ENCODE measurements at places on chromosomes 12 and 14. TPM values are rescaled to one million over a fixed set of nuclear protein-coding genes. Genes with fewer than 3 reads are reported as not detected.
A peak's percentile ranks its signal among the peaks of the same experiment; 100 is the strongest.

The CPNE6 gene
- total RNA-seq, result not detected

The HELB gene
- total RNA-seq, result 1.1 TPM

GRCh38 chr14:69050240-69051184 is 71.4 kb upstream of the ACTN1 start:
- DNase-seq, result no peak
- H3K36me3 ChIP-seq, result peaks cover 25% of the 10 kb centered on the region
- H3K4me1 ChIP-seq, result peaks cover 53% of the 10 kb centered on the region
- peak overlapping the region; percentile 76 for H3K27ac ChIP-seq
- H3K4me3 ChIP-seq, result no peak overlapping the region
- no peaks in the 10 kb centered on the region for H3K27me3 ChIP-seq

DNA sequence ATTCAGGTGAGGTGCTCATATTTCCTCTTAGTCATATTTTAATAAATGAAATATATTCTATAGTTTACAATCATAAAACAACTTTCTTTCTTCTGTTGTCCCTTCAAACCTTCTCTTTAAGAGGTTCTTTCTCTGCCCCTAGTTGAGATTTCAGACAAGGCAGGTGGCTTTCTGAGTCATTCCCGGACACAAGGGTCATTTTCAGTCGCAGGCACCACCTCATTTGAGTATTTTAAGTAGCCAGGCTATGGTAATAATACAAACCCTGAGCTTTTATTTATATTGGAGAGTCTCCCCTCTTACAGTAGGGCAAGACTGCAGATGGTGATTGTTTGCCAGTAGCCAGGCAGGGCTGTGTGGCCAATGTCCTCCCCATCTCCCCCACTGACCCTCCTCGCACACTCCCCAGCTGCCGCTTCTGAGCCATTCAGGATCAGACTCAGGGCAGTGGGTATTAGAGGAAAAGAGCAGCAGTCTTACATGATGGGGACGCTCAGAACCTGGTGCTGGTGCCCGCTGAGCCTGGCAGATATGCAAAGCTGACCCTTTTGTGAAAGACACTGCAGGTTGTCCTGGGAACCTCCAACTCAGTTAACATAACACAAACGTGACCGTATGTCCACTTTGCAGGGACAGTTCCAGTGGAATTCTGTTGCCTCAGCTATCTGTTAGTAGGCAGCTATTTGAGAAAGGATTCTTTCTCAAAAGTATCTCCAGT is 101.1 kb upstream of the BCL2L14 start:
- no peaks in the 10 kb centered on the region for H3K27me3 ChIP-seq
- H3K4me1 ChIP-seq, result no peaks in the 10 kb centered on the region
- no peaks in the 10 kb centered on the region for H3K36me3 ChIP-seq
- no peak overlapping the region for H3K4me3 ChIP-seq
- DNase-seq, result no peak
- H3K27ac ChIP-seq, result no peak overlapping the region

GRCh38 chr12:124018539-124018938 is 45.5 kb downstream of the ZNF664 start:
- no peaks in the 10 kb centered on the region for H3K27me3 ChIP-seq
- no peaks in the 10 kb centered on the region for H3K36me3 ChIP-seq
- no peak overlapping the region for H3K27ac ChIP-seq
- peaks cover 3% of the 10 kb centered on the region for H3K4me1 ChIP-seq

- H3K27me3 ChIP-seq, result no peaks in the 10 kb centered on the region
- H3K4me1 ChIP-seq, result peaks cover 4% of the 10 kb centered on the region
- DNase-seq, result no peak
- H3K27ac ChIP-seq, result no peak overlapping the region
- no peak overlapping the region for H3K4me3 ChIP-seq
- no peaks in the 10 kb centered on the region for H3K36me3 ChIP-seq
Observed at GRCh38 chr14:51335961-51336723, 96.1 kb downstream of the TMX1 start.

DNA sequence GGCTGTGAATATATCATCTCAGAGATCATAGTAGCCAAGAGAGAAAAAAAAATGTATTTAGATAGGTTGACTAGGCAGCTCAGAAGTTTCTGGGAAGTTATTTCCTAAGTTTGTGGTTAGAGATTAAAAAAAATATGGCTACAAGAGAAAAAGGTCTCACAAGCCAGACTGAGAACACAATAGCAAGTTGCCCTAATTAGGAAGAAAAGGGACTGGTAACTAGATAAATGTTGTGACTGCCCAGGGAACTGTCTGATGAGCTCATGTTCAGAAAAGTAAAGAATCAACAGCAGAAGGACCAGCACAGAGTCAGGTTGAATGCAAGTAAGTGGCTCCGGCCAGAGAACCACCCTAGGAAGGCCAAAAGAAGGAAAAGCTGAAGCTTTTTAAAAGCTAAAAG is 256.6 kb downstream of the PRKD1 start:
- no peaks in the 10 kb centered on the region for H3K27me3 ChIP-seq
- no peak overlapping the region for H3K4me3 ChIP-seq
- no peaks in the 10 kb centered on the region for H3K4me1 ChIP-seq
- no peaks in the 10 kb centered on the region for H3K36me3 ChIP-seq
- H3K27ac ChIP-seq, result no peak overlapping the region
